ENCODE measurements at places on chromosomes 4 and X.

GRCh38 chr4:168488869-168489274 lies 8.0 kb upstream of the PALLD start:
- no peak for DNase-seq

- DNase-seq: no peak
Observed at GRCh38 chr4:84914686-84915395, 51.6 kb downstream of the WDFY3 start.

DNA sequence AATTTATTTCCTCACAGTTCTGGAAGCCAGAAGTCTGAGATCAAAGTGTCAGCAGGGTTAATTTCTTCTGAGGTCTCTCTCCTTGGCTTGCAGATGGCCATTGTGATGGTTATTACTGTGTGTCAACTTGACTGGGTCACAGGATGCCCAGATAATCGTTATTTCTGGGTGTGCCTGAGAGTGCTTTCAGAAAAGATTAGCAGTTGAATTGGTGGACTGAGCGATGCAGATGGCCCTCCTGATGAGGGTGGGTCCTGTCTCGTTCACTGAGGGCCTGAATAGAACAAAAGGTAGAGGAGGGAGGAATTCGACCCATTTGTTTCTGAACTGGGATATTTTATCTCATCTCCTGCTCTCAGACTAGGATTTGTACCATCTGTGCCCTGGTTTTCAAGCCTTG lies 15.7 kb downstream of the SMIM43 start:
- no peak for DNase-seq

- no peak for DNase-seq
Observed at GRCh38 chr4:8917868-8918783, 46.5 kb upstream of the HMX1 start.

DNA sequence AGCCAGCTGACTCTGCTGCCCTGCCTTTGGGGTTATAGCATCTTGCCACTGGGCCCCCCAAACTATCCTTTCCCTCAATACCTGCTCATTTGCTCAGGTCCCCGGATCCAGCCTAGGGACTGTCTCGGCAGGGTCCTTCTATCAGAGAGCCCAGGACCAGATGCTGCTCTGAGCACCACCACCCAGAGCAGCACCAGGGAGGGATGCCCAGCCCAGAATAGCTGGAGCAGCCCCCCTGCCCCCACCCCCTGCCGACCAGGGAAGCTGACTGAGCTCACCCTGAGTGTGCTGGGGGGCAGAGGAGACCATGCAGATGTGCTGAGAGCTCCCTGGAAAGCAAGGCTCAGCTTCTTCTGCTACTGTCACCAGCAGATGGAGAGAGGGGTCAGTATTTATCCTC lies 103.6 kb upstream of the IGSF1 start:
- no peak for DNase-seq

GRCh38 chrX:11759172-11759460 lies 1.1 kb downstream of the MSL3 start:
- no peak for DNase-seq

DNA sequence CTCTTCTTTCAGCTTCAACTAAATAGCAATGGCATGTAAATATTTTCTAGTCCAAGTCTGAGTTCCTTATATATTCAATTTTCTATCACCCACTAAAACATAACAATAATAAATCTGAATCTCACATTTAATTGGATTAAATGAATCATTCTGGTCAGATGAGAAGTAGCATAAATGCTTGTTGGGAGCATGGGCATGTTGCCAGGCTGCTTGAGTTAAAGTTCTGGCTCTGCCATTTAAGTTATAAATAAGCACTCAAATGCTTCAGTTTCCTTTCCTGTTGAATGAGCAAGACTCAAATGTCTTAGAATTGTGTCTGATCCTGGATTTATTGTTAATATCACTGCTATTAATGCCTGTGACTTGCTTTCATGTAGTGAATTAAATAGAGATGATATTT lies 496.3 kb downstream of the STPG2 start:
- DNase-seq: no peak

DNA sequence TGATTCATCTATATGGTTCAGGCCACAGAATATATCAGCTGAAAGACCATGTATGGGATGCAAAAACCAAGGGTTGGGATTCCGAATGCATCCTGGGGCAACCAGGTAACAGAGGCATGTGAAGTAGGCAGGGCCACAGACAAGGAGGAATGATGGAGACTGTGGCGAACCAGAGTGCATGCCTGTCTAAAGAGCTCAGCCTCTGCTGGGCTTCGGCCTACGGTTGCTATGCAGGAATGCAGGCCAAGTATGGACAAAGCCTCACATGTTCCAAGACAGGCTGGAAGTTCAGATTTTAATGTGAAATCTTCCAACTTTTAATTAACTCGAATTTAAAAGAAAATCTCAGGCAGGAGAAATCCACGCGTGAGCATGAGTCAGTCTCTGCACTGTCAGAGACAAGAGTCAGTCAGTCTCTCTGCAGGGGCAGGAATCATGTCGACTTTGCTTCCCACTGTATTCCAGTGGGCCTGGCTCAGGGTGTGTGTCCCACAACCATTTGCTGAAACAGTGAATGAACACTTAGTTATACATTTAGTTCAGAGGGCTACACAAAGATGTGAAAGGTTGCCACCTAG lies 344.4 kb downstream of the UNC5C start:
- no peak for DNase-seq

- no peak for DNase-seq
Observed at GRCh38 chrX:84188320-84188834, 378 bp upstream of the RPS6KA6 start.

DNA sequence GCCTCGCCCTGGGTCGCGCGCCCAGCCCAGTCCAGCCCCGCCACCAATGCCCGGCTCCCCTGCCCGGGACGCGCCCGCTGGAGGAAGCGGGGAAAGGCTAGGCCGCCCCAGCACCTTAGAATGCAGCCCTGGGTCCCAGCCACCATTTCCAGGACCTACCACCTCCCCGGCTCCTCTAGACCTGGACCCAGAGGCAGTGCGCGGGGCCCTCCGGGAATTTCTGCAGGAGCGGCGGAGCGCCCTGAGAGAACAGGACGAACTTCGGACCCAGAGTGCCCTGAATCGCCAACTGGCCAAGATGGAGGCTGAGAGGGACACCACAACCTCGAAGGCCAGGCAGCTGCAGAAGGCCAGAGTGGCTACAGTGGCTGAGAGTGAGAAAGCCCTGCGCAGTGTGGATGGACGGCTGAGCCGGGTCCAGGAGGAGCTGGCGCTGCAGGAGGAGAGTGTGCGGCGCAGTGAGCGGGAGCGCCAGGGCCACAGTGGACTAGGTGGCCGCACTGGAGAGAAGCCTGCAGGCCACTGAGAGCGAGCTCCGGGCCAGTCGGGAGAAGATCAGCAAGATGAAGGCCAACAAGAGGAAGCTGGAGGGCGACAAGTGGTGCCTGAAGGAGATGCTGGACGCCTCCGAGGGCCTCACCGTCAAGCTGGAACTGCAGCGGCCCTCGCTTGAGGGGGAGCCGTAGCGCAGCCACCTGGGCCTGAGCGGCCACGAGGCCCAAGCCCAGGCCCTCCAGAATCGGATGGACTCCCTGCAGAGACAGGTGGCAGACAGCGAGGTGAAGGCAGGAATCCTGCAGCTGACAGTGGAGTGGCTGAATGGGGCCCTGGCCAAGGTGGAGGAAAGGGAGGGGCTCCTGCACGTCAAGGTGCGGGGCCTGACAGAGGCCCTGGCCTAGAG lies 15.5 kb downstream of the SMIM10L2A start:
- DNase-seq: no peak

GRCh38 chrX:138718941-138719340 lies 7.4 kb upstream of the FGF13 start:
- no peak for DNase-seq

GRCh38 chrX:52933976-52934703 lies 24.2 kb downstream of the FAM156A start:
- DNase-seq: no peak

- DNase-seq: no peak
Observed at GRCh38 chrX:9241427-9241826, 207.5 kb upstream of the FAM9B start.

DNA sequence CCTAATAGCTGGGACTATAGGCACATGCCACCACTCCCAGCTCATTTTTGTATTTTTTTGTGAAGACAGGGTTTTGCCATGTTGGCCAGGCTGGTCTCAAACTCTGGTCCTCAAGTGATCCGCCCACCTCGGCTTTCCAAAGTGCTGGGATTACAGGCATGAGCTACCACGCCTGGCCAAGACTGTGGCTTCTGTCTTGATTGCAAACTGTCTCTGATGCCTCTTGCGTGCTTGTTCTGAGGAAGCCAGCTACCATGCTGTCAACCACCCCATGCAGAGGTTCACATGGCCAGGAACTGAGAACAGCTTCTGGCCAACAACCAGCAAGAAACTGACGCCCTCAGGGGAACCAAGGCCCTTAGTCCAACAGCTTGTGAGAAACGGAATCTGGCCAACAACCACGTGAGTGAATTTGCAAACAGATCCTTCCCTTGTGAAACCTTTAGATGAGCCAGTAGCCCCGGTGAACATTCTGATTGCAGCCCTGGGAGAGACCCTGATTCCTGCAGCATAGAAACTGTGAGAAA lies 71.2 kb downstream of the SUPT20HL2 start:
- no peak for DNase-seq

DNA sequence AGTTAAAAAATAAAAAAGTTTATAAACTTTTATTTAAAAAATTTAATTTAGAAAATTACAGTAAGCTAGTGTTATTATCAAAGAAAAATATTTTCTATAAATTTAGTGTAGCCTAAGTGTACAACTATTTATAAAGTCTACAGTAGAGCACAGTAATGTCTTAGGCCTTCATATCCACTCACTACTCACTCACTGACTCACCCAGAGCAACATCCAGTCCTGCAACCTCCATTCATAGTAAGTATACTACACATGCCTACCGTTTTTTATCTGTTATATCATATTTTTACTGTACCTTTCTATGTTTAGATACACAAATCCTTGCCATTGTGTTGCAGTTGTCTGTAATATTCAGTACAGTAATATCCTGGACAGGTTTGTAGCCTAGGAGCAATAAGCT lies 129.0 kb upstream of the FAM47B start:
- DNase-seq: no peak

DNA sequence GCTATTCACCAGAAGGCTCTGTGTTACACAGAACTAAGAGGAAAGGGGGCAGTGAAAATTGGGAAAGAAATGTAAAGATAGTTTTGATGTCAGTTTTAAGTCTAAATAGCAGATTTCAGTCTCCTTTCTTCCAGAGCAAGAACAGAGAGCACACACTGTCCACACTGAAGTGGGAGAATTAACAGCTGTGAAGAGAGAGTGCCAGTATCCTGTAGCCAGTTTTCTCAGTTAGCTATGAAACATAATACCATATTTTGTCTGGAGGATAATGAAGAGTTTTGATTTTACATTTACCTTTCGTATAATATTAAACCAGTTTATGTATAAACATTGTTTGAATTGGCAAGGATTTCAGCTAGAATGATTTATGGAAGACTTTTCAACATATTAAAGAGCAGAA lies 35.1 kb downstream of the FBXO8 start:
- DNase-seq: no peak

DNA sequence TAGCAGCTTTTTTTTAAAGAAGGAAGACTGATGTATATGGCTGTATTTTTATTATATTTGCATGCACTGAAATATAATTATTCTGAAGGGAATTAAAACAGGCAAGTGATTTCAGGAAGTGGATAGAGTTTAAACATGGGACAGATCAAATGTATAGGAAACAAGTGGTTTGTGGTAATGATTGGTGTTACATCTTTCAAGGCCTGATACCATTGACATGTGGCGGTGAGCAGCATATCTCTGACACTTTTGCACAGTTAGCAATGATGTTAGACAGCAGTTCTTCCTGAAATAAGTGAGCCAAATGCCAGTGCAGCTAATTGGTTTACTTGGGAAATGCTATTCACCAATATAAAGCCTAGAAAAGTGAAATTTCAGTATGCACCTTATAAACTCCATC lies 272.1 kb downstream of the RPA4 start:
- DNase-seq: no peak
